ENCODE measurements at places on chromosomes 4 and X.

DNA sequence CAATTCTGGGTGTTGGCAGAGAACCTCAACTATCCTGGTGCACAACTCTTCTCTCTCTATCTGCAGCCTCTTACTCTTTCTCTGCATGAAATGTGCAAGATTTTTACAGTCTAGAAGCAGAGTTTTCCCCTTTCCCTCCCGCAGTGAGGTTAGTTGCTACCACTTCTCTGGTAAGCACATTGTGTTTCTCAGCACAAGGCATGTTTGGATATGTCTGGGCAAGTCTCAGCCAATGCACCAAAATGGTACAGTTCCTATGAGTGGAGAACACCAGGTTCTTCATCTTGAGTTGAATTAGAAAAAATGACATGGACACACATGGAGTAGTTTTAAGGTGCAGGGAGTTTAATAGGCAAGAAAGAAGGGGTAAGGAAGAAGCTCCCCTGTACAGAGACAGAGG is 187.0 kb downstream of the CCNG2 start:
- DNase-seq, result no peak

DNA sequence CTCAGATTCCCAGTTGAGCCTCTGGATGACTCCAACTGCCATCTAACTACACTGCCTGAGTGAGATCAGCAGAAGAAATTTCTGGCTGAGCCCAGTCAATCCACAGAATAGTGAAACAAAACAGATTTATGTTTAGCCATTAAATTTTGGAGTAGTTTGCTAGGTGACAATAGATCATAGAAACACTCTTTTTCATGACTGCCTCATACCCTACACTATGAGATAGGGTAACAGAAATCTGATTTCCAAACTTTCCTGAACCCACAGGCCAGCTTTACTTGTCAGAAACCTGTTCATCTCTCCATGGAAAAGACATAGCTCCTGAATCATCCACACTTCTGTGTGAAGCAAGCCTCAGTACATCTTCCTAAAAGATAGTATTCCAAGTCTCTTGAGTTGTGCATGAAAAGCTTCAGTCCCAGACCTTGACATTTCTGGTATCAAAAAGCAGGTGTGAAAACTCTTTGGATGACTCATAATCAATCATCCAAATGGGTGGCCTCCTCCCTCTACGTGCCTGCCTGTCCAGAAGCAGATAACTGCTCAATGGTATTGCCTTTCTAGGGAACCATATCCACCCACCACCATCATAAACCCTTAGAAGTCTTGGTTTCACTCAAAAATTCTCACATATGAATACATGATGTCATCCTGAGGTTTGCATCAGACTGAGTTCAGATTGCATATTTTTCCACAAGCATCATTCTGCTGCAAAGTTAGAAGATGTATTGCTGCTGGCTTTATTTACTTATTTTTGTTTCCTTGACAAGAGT is 47.5 kb upstream of the RAP2C start:
- no peak for DNase-seq

DNA sequence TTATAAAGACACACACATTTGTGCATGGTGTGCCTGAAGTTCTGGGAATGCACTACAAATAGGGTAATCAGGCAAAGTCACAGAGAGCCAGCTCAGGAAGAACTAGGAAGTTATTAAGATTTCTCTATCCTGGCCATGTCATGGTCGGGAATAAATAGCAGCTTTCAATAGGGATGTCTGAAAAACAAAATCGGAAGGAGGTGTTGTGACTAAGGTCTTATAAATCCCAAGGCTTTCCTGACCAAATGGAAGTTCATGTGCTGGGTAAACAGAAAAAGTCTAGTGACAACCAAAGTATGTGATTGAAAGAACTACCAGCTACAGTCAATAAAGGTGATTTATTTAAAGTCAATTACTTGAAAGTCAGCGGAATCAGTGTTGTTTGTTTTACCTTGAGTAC is 262.5 kb upstream of the HS3ST1 start:
- no peak for DNase-seq

DNA sequence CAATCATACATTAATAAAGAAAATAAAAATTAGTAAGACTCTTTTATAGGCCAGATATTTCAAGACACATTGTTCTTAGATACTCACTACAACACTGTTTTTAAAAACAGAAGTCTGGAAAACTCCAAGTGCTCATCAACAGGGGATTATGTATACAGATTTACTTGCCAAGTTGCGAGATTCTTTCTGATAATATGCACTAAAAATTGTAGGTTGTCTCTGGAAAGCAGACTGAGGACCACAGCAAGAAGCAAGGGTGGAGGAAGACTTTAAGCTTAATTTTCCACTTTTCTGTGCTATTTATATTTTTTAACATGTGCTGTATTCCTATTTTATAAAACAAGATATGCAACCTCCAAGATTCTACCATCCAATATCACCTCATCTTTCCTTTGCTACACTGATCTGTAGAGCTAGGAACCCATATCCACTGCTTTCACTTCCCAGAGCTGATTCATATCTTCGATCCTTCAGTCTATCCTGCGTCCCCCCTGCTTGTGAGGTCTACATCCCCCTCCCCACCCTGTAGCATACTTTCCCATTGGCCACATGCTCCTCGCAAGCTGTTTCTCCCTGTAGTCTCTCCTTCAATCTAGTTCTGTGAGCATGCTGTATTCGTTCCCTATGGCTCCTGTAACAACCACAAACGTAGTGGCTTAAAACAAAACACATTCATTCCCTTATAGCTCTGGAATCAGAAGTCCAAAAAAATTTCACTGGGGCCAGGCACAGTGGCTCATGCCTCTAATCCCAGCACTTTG is 15.7 kb downstream of the SOD3 start:
- no peak for DNase-seq
